ENCODE measurements at places on chromosomes 11 and 22.

DNA sequence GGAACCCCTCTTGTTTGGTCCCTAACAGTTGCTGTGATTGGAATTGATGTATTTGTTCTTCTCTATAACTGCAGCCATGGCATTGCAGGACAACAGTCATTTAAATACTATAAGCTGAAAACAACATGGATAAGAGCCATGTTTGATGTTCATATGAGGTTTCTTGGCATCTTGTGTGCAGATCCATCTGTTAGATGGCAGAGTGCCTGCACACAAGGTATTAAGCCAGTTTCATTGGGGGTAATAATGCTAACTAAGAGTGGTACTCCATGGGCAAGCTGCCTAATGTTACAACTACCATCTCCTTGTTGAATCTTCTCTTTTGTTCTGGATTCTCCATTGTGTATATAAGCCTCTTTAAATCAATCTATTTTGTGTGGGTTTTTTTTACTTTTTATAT, 206.0 kb upstream of the CHORDC1 start:
- no peak for DNase-seq

DNA sequence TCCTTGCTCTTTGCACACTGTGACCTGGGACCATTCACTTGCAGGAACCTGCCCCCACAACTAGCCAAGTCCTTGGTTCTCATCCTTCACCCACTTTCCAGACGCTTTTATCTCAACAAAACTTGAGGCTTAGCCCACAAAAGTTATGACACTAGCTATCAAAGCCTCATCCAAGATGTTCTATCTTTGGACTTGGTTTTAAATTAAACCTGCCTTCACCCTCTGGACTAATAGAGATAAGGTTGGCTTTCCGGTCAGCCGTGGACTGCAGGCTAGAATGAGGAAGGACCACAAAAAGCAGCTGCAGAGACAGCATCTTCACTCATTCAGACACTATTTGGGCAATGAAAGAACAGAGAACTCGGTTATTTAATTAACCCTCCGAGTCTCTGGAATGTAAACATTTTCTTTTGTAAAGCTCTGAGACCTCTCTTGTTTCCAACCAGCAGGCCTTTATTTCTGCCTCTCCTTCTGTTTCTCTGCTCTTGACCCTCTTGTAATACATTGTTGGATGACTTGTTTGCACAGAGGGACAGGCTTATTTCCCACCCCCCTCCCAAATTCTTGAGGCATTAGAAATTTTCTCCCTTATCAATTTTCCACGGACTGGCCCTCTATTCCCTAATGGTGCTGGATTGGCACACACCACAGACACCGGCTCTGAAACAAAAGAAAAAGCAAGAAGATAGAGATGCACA, 41.4 kb downstream of the ARL14EP start:
- no peak for DNase-seq

- DNase-seq: no peak
Observed at GRCh38 chr11:70424765-70425344, 26.5 kb downstream of the CTTN start.

DNA sequence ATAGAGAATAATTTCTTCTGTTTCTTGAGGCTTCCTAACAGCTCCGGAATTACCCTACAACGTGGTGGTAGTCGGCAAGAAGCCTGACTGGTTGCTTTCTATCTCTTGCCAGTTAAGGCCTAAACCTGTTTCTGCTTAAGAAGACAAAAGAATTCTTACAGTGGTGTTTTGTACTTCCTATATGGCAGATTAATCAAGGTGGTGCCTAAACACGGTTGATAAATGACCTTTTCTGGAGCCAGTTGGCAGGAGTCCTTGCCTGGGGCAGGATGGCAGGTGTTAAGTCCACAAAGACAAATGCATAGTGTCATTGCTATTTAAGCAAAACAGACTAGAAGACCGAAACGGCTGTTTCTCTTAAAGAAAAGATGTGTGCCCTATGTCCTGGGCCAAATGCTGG, 9.9 kb downstream of the GVQW3 start:
- DNase-seq: no peak

- no peak for DNase-seq
Observed at GRCh38 chr22:46135611-46136485, 14.5 kb upstream of the PPARA start.

GRCh38 chr11:34214961-34215805, 109.8 kb downstream of the NAT10 start:
- no peak for DNase-seq

DNA sequence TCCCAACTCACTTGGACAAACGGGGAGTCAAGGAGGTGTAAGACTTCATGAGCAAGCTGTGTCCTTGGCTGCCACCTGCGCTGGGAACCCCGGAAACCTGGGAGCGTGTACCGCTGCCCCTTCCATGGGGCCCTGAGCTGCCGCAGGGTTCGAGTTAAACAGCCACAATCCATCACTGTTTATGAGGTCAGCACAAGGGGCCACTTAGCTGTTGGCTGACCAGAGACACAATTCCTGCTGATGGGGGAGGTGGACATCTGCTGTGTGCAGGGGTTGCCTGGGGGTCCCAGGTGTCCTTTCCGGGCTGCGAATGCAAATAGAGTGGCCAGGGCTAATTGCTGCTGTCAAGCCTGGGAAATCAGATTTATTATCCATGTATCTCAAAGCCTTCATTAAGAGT, 549.3 kb downstream of the BRD1 start:
- no peak for DNase-seq

DNA sequence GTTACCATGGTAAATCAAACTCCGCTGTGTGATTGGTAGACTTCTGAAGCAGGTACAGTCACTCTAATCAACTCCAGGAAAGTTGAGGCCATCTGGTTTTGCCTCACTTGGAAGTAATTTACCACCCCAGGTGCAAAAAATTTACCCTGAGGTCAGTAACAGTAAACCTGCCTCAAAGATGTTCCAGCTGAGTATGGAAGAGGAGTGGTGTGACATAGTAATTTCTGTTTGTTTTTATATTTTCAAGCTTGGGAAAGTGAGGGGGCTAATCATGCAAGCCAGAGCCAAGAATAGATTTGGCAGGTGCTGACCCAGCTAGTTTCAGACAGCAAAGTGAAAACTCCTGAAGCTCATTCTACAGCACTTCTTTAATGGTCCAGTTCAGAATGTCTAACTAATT, 691.6 kb downstream of the NTM start:
- DNase-seq: no peak

- no peak for DNase-seq
Observed at GRCh38 chr11:122745111-122745510, 89.6 kb downstream of the UBASH3B start.

DNA sequence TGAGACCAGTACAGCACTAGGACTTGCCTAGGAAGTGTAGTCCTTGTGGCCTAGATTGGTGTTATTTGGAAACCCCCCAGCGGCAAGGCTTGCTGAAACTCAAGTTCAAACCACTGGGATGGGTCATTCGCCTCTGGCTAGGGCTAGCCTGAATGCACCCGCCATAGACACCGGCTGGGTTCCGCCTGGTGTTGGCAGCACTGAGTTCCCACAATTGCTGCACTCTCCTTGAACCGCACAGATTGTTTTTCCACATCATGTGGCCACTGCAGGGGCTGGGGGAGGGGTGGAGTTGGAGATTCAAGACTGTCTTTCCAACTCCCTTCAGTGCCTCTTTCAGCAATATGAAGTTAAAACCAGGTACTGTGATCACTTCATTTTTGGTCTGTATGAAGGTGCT, 43.1 kb downstream of the CCDC73 start:
- DNase-seq: no peak

DNA sequence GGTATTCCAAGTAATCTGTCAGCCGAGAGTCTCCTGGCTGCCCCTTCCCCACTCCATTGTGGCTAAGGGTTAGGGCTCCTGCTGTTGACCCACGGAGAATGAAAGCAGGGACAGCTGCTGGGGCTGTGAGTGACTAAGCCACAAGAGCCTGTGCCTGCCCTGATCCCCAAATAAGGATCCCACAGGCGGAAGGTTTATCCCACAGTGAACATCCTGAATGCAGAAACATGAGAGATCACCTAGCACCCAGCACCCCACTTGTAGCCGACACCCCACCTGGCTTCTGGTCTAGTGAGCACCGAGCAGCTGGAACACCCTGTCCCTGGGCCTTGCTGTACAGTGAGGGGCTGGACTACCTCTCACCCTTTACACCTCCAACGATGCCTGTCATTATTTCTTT, 117.7 kb upstream of the LMO1 start:
- DNase-seq: no peak

DNA sequence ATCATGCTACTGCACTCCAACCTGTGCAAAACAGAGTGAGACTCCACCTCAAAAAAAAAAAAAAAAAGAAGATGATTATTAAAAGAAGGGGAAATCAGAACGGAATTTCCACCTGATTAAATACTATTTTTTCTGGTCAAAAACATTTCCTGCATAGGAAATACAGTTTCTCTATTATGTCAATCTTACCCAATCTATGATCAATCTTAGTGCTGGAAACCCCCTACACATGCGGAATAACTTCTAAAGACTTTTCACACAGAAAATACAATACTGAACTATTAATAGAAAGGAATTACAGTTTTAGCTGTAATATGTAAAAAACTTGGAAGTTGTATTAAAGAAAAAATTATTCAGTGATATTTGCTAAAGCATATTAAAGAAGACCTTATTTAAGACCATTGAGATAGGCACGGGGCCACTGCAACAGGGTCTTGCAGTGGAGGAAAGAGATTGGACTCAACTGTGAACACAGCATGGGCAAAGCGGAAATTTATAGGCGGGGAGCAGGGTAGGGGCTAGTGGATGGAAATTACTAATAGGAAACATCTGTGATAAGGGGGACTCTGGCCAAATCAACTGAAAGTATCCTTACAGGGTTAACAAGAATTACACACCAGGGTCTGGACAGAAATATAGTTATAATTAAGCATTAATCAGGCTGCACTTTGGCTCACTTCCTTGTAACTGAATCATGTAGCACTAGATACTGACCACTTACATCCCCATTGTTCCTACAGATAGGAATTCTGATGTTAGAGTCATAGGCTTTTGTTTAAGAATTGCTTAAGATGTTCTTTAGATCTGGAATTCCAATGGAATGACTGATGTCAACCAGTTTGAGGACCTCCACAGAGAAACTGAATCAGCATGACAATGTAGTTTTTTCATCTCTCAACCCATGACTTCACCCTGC, 411.5 kb upstream of the DDI1 start:
- DNase-seq: no peak

- no peak for DNase-seq
Observed at GRCh38 chr11:89267660-89268302, 90.1 kb downstream of the TYR start.

DNA sequence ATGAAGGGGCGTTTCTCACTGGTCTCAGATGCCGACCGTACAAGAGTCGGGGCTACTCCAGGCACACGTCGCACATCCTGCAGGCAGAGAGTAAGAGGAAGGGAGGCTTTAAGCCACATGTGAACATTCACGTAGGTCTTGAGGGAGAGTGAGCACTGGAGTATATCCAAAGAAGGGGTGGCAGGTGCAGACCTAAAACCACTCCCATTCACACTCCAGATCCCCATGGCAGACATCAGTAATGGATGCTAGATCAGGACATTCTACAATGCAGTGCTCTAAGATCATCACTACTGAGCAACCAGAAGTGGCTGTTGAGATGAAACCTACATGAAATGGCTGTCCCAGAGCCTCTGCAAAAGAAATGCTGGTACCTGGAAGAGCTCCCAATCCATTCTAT, 39.0 kb downstream of the WT1 start:
- DNase-seq: no peak

DNA sequence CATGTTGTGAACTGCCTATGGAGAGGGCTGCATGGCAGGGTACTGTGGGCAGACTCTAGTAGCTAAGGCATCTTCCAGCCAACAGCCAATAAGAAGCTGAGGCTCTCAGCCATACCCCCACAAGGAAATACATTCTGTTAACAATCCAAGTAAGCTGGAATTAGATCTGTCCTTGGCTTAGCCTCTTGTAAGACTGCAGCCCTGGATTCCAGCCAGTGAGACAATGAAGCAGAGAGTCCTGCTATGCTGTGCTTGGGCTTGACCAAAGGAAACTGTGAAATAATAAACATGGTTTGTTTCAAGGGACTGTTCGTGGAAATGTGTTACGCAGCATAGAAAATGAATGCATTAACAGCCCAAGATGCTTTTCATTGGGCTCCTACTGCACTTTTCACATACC, 1097.4 kb upstream of the CCDC90B start:
- no peak for DNase-seq

GRCh38 chr11:130087294-130087926, 17.7 kb downstream of the APLP2 start:
- no peak for DNase-seq

- DNase-seq: no peak
Observed at GRCh38 chr22:46058591-46059519, 81.9 kb upstream of the WNT7B start.

- no peak for DNase-seq
Observed at GRCh38 chr11:92779746-92780145, 189.7 kb upstream of the MTNR1B start.

All from esophagus squamous epithelium (tissue), 5 donors.